ENCODE measurements at places on chromosomes 2 and 18.

DNA sequence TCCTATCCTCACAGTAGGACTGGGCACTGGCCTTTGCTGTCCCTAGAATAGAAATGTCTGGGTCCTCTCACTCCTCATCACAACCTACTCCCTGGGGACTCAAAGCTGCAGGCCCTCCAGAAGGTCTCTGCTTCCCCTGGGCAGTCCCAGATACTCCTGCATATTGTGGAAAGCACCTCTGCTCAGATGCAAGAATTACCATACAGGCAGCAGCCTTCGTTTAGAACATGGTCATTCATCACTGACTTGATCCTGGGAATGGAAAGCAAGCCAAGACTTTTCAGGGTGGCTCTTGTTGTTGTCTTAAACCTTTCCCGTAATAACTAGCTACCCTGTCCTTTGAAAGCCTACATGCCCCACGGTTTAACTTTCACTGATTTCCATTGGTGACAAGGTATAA, 53.1 kb upstream of the NPAS2 start:
- no peak for DNase-seq

GRCh38 chr2:237998530-237998929, 31.7 kb downstream of the UBE2F start:
- DNase-seq = no peak

GRCh38 chr2:119337749-119338148, 28.9 kb downstream of the C2orf76 start:
- DNase-seq = no peak

- DNase-seq = no peak
Measured at GRCh38 chr2:42566837-42567321, 1.6 kb upstream of the MTA3 start.

GRCh38 chr2:102171946-102172345, 14.9 kb upstream of the IL1RL2 start:
- no peak for DNase-seq

- no peak for DNase-seq
Measured at GRCh38 chr2:241546771-241547498, 11.6 kb upstream of the BOK start.

DNA sequence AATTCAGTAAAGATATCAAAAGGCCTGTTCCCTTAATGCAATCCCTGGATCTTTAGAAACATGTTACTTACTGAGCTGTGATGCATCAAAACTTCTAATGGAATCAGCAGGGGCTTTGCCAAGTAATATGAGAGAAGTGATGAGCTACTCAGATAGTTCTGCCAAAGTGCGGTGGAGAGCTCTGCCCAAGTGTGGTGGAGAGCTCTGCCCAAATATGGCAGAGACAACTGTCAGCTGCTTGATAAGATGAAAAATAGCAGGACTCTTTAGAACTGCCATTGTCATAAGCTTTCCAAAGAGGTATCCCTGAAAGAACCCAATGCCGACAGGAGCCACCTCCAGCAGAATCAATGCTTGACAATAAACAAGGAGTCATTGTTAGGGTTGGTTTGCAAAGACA, 167.9 kb upstream of the SLC39A10 start:
- no peak for DNase-seq

DNA sequence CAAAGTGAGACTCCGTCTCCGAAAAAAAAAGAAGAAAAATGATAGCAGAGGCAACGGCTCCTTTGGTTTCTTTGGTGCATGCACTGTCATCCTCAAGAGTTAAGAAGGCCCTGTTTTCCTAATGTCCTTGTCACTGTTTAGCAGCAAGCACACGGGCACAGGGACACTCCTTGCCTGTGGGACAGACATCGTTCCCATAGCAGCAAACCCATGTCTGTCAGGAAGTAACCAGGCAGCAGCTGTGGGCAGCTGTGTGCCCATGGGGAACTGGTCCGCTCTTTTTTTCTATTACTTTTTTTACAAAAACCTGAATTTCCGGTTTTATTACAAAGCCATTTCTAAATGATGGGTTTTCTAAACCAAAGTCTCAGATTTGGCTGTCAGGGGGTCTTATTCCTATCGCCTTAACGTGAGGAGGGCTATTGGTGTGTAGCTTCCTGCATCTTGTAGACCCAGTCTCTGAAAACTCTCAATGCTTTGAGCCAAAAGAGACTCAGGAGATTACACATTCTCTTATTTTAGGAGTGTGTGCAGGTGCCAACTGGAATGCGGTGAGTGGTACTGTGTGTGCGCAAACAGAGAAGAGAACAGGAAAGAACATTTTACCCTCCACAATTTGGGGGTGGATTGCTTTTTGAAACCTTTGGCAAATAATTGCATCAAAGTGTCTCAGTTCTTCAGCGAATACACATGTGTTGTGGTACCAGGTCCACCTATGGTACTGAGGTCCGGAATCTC, 109.6 kb downstream of the COLEC12 start:
- DNase-seq = no peak

GRCh38 chr2:118169359-118170005, 81.2 kb downstream of the INSIG2 start:
- no peak for DNase-seq

DNA sequence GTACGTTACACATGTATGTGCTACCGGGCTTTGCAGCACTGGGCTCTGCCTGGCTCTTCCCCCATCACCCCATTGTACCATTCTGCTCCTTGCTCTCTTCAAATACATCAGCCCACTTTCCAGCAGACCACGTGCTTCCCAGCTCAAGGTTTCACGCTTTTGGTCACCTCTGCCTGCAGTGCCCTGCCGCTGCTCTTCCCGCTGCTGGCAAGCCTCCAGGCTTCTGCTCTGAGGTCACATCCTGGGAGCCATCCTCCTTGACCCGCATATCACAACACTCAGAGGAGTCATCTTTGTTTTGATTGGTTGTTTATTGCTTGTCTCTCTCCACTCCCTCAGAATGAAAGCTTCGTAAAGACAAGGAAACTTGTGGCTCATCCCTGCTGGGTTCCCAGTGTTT, 34.1 kb downstream of the KIF5C start:
- DNase-seq = no peak
